ENCODE measurements at places on chromosomes 4 and X.

DNA sequence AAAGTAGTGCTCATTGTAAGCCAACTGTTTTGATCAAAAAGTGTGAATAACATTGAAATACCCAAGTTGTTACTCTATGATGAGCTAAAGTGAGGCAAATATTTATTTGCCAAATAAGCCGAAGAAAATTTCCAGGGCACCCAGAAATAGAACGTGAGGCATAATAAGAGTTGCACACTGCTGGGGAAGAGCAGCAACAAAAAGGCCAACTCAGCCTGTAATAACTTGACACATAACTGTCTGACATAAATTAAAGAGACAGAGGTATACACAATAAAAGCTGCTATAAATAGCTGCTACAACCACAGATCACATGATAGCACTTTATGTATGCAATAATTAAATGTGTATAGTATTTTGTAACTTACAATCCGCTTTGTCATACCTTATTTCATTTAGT lies 2.0 kb upstream of the ABCB7 start:
- DNase-seq = no peak

DNA sequence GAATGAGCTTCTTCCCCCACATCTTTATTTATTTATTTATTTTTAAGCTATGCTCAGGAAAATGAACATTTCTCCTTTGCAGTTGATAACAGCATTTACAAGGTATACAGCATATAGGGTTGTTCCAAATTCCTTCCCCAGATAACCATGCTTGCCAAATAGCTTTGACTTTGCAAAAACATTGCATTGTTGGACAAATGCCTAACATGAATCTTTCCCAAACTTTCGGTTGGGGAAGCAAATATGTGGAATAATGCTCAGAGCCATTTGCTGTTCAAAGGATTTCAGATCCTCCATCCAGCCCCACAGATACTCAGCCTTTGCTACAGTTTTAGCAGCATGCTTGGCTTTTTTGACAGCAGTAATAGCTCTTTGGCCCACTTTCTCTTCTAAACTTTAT lies 127.2 kb upstream of the AGA start:
- DNase-seq = no peak

DNA sequence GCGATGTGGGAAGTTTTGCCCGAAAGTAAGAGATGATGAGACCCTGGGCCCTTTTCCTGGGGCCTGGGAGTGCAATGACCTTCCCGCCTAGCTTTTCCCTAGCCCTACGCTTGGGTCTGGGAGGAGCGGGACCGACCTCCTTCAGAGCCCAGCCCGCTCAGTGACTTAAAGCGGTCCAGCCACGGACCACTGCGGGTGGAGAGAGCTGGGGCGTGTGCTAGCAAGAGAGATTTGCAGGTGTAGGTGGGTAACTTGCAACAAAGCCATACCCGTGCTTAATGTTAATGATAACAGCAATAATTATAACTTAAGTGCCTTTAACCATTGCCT lies 503 bp upstream of the PDE5A start:
- no peak for DNase-seq

- DNase-seq = peak; percentile 14
These were observed 982 bp downstream of the PDLIM5 start for GRCh38 chr4:94452476-94453371.

DNA sequence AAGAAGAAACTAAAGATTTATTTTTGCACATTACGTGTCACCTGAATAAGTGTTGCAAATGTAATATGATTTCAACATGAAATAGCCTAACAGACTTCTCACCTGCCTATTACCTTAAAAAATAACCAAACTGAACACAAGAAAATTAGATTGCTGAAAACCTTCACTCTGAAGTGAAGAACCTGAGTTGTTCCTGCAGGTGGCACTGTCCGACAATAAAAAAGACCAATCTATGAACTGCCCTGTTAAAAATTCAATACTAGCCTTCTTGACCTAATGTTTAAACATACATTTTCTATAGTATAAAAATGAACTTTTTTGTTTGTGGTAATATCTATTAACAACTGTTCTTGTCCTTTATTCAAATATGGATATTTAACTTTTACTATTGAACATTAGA lies 69.2 kb upstream of the PNPLA4 start:
- peak; percentile 28 for DNase-seq

DNA sequence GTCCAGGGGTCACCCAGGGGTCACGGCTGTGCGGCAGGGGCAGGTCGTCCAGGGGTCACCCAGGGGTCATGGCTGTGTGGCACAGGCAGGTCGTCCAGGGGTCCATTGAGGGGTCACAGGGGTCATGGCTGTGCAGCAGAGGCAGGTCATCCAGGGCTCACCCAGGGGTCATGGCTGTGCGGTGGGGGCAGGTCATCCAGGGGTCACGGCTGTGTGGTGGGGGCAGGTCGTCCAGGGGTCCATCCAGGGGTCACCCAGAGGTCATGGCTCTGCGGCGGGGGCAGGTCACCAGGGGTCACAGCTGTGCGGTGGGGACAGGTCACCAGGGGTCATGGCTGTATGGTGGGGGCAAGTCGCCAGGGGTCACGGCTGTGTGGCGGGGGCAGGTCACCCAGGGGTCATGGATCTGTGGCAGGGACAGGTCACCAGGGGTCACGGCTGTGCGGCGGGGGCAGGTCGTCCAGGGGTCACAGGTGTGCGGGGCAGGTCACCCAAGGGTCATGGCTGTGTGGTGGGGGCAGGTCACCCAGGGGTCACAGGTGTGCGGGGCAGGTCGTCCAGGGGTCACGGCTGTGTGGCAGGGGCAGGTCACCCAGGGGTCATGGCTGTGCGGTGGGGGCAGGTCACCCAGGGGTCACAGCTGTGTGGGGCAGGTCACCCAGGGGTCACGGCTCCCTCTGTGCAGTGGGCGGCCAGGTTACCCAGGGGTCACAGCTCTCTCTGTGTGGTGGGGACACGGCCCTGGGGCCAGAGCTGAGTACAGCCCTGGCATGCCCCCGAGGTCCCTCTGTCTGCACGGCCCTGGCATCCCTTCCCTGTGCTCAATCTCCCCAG lies 16.0 kb downstream of the ATP5ME start:
- no peak for DNase-seq

GRCh38 chrX:2374086-2374485 lies 126.7 kb downstream of the DHRSX start:
- DNase-seq = no peak

DNA sequence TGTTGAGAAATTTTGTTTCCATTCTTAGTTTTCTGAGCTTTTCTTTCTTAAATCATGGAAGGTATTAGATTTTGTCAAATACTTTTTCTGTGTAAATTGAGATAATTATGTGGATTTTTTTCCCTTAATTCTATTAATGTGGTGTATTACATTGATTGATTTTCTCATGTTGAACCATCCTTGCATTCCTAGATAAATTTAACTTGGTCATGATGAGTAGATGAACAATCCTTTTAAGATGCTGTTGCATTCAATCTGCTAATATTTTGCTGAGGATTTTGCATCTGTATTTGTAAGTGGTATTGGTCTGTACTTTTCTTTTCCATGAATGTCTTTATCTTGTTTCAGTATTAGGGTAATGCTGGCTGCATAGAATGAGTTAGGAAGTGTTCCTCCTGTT lies 20.3 kb upstream of the CTBP1 start:
- no peak for DNase-seq

GRCh38 chr4:24003496-24003895 lies 113.6 kb upstream of the PPARGC1A start:
- DNase-seq = no peak

DNA sequence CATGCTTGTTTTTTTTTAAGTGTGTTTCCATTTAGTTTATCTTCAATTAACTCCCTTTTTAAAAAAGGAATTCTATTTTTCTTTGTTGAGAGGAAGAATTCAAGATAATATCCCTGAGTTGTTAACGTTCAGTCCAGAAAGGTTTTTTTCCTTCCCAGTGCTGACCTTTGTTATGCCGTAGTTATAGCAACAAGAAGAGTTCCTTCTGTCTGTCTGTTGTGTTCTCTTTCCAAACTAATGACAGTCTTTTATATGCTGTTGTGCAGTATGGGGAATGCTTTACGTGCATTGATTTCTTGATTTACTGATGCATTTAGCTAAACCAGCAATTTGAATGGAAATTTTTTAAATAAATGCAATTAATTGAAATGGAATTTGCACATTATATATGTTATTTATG lies 6.6 kb upstream of the CXXC4 start:
- no peak for DNase-seq

GRCh38 chr4:24598025-24598424 lies 13.7 kb upstream of the DHX15 start:
- DNase-seq = no peak

GRCh38 chr4:8320386-8320750 lies 50.8 kb downstream of the HTRA3 start:
- no peak for DNase-seq

- no peak for DNase-seq
These were observed 85.6 kb downstream of the SHROOM2 start for GRCh38 chrX:9871701-9872268.

- no peak for DNase-seq
These were observed 53.8 kb downstream of the MTNR1A start for GRCh38 chr4:186501554-186501953.

GRCh38 chr4:110119337-110119736 lies 79.1 kb downstream of the ELOVL6 start:
- DNase-seq = no peak

DNA sequence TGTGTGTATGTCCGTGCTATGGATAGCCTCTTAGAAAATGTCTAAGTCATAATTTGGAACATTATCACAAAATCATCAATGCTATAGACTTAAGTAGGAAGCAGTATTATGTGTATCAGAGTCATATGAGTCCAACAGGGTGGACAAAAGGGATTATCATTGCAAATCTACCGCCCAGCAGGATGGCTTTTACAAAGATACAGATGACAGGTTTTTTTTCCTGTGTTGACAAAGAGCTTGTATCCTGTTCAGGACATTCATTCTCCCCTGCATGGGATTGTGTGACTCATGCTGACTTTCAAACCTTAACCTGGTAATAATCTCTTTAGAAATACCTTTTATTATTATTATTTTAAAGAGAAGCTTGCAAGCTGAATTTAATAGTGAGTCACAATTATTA lies 310.3 kb upstream of the GNPDA2 start:
- no peak for DNase-seq

DNA sequence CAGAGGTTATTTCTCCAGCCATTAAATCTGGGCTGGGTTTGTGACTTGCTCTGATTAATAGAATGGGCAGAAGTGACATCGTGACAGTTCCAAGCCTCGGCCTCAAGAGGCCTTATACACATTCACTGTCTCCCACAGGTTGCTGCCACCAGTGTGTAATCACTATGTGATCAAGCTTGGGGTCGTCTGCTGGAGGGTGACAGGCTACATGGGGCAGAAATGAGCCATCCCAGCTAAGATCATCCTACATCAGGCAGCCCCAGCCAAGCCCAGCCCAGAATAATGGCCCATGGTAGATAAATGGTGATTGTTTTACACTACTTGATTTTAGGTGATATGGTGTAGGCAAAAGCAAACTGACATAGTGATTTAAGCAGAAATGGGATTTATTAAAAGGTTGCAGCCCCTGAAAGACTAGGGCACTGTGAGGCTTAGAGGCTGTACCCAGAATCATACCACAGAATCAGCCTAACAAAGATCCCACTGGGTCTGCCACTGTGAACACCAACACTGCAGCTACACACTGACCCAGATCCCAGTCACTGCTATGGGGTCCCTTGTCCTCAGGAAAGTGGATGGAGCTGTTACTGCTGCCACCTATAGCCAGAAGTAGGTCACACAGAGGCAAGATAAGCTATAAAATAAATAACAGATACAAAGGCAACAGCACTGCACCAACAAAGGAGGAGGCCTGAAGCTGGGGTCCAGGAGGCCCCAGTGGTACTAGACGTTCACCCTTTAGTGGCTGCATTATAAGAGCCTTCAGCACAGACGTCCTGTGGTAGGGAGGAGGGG lies 159.6 kb upstream of the RBPJ start:
- DNase-seq = no peak

GRCh38 chrX:16578218-16578617 lies 71.7 kb upstream of the S100G start:
- no peak for DNase-seq

DNA sequence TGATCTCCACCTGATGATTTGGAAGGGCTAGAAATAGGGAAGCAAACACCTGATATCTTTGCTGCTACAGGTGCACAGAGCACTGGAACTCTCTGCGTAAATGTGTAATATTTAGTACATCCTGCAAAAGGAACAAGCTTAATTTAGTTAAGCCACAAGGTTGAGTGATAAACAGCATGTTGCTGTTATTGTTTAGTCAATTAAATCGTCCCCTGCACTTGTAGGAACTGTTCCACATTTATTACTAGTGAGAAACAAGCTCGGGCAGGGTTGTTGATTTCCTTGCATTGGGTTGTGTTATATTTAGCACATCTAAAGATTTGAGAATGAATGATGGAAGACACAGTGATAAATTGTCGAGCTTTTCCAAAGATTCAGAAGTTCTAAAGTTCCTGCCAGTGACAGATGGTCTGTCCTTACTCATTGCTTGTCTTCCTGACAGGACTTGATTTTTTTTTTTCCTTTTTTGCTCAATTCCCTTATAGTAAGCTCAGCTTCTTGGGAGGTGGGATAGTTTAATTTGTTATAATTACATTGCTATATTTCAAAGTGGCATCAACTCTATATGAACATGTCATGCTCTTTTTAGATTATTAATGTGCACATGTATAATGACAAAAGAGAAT lies 627.0 kb upstream of the ATOH1 start:
- DNase-seq = no peak

DNA sequence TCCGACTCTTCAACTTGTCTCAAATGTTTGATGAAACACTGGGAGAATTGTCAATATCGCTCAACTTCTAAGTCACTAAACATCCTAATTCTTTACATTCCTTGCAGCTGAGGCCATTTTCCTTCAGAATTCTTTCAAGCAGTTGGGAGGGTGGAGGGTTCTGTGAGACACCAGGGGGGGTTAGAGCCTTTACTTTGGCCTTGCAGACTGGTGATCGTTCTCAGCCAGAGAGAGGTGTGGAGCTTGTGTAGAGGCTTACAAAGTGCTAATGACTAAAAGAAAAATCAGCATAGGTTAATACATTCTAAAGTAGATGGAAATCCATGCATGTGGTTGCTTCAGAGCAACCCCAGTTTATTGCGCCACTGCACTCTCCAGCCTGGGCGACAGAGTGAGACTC lies 21.3 kb upstream of the SOX3 start:
- no peak for DNase-seq
